Activated CD4-positive, alpha-beta T cell treated with anti-CD3 and anti-CD28 coated beads, Interleukin-2, amount 10 ng/mL, durations not matched to agents 24 days and 14 days (primary cell): ENCODE measurements at places on chromosomes 12 and 14. TPM values are rescaled to one million over a fixed set of nuclear protein-coding genes. Genes with fewer than 3 reads are reported as not detected.

TAS2R7 gene
- not detected in 2 replicates for total RNA-seq

NDRG2 gene
- total RNA-seq, result 1.9 and 2.3 TPM in 2 replicates

PPTC7 gene
- total RNA-seq, result 57.9 and 58.4 TPM in 2 replicates

RPGRIP1 gene
- total RNA-seq, result not detected in 2 replicates

RERG gene
- total RNA-seq, result not detected in 2 replicates

KCNA1 gene
- total RNA-seq, result not detected in 2 replicates

PXMP2 gene
- 24.4 and 24.6 TPM in 2 replicates for total RNA-seq

ATG2B gene
- total RNA-seq, result 22.8 and 26.1 TPM in 2 replicates

TSPAN9 gene
- total RNA-seq, result 0.09 and 1.0 TPM in 2 replicates

RHOF gene
- 107 and 114 TPM in 2 replicates for total RNA-seq

ASCL4 gene
- total RNA-seq, result not detected in 2 replicates

SSTR1 gene
- total RNA-seq, result not detected in 2 replicates

SLC6A12 gene
- total RNA-seq, result not detected in 2 replicates

ERBB3 gene
- total RNA-seq, result 0.14 and 0.57 TPM in 2 replicates

BHLHE41 gene
- total RNA-seq, result not detected in 2 replicates

DCN gene
- total RNA-seq, result not detected in 2 replicates

LRRK2 gene
- not detected in 2 replicates for total RNA-seq

AGAP2 gene
- total RNA-seq, result 27.1 and 28.2 TPM in 2 replicates

IL31 gene
- total RNA-seq, result 2.5 TPM in 2 replicates

P2RX2 gene
- not detected in 2 replicates for total RNA-seq
